ENCODE measurements at places on chromosomes 5 and 9.

DNA sequence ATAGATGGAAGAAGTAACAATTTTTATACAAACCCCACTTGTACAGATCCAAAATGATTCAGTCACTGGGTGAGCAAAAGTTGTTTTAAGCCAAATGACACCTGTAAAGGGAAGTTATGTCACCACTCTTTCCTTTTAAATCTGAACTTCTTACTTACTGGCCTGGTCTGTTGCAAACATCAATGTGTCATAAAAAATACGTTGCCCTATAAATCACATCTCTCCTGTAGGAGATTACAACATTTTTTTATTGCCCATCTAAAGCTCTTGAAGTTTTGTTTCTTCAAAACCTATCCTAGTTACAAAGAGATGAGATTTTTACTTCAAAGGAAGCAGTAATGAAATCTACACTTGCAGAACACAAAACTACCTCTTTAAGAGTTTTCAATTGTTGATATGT is 1087.8 kb upstream of the DMAC1 start:
- DNase-seq, result no peak

- DNase-seq, result no peak
These were observed 47.5 kb downstream of the ADRB2 start for GRCh38 chr5:148873690-148874485.

DNA sequence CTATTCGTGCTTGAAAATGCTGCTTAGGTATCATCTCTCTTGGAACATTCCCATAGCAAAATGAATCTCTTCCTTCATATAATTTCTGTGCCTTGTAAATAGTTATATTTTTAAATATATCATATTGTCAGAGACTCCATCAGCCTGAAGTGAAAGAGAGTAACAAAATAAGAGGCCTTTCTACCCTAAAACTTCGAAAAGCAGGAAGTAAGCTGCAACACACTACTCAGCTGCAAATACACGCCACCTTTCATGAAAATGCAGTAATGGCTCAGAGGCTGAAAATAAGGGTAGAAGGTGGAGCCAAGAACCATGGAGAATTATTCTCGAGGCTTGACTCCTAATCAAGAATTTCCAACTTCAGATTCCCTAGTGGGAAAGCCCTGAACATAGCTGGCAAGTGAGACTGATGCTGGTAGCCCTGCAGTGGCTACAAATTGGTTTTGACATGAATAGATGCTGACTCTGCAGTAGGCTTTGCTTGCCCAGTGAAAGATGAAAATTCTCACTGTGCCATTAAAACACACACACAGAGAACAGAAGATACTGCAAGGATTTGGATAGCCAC is 30.2 kb upstream of the PTGER4 start:
- DNase-seq, result no peak

DNA sequence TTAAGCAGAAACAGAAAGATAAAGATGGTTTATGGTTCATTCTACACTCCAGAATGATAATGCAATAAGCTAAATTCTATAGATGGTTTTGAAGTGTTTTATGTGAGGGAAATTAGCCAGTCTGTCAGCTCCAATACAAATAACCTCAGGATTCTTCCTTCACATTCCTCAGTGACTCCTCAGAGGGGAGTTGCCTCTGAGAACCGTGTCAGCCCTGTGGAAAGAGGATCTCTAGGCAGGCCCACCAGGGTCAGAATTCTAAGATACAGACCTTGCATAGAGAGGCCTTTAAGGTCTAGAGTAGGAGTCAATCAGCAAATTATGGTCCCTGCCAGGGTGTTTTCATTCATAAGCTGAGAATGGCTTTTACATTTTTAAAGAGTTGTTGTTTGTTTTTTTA is 26.6 kb downstream of the RUSC2 start:
- peak; percentile 73 for DNase-seq

DNA sequence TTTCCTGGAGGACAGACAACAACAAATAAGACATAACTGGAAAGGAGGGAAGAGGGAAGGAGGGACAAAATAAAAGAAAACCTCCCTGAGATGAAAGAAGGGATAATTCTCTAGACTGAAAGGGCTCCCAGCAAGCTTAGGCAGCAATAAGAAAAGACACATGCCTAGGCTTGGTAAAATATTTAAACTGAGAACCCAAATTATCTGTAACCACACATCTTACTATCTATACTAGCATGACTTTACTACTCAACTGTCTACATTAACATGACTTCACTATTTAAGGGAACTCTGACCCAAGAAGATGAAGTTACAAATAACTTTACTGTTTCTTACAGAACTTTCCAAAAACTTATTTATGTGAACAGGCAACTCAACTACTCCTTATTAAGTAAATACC is 95.9 kb downstream of the EPB41L4A start:
- DNase-seq, result no peak

GRCh38 chr5:107652839-107653607 is 17.7 kb downstream of the EFNA5 start:
- no peak for DNase-seq

DNA sequence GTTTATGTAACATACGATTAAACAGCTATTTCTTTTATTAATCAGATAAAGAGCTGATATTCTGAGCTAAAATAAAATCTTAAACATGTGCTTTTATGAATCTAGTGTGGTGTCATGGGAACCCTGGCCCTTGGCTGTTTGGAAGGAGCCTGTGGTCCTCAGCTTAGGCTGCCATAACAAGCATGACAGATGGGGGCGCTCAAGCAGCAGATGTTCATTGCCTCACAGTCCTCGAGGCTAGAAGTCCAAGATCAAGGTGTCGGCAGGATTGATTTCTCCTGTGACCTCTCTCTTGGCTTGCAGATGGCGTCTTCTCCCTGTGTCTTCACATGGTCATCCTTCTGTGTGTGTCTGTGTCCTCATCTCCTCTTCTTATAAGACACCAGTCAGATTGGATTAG is 448.2 kb downstream of the GADD45G start:
- no peak for DNase-seq

- DNase-seq, result no peak
These were observed 114.5 kb downstream of the FGF1 start for GRCh38 chr5:142571371-142571770.

DNA sequence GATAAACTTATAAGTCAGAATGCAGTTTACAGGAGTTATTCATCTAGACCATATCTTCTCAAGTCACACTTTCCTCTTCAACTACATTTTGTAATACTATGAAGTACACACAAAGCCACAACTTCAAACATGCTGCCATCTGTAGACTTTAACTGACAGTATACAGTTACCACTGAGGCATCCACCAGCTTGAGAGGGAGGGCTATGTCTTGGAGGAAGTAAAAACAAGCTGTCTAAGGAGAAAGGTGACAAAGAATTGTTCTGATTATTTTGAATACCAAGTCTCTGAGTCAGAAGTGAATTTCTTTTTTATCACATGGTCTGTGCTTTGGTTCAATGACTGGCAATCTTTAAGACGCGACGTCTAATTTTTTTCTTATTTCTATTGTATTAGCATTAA is 97.6 kb upstream of the CDH10 start:
- peak; percentile 1 for DNase-seq

GRCh38 chr9:136054146-136054545 is 40.9 kb downstream of the NACC2 start:
- no peak for DNase-seq

- DNase-seq, result peak; percentile 67
These were observed 19.3 kb downstream of the CDKN2A start for GRCh38 chr9:21974722-21975409.

GRCh38 chr5:72268753-72269410 is 51.2 kb downstream of the MRPS27 start:
- peak; percentile 64 for DNase-seq

GRCh38 chr9:16688814-16689213 is 181.7 kb downstream of the BNC2 start:
- DNase-seq, result peak; percentile 35

GRCh38 chr5:95909738-95910137 is 51.9 kb downstream of the ELL2 start:
- DNase-seq, result no peak

DNA sequence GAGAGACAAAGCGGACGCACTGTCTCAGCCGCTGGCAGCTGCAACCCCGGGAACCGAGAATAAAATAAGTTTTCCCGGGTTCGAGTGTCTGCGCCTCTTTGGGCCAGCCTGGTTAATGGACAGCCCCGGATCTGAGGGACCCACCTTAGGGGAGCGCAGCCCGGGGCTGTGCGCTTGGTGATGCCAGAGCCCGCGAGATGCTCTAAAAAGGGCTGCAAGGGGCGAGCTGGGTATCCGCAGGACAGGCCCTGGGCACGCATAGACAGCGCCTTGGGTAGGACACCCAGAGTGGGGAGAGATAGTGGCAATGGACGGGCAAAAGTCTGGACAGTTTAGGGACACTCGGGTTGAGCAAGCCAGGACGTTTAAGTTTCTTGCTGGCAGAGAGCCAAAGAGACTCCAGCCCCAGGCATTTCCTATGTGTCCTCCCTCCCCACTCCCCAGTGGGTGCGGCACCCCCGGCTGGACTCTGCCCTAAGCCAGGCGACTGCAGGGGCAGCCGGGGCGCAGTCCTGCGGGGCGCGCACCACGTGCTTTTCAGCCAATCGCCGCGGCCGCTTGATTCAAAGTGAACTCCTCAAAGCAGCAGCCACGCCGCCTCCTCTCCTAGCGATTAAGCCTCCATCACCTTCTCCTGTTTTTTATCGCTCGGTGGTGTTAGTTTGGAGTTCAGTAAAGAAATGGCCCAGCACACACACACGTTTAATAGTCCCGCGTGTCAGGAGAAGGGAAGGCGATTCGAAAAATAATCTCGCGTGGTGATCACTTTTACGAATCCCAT is 616 bp upstream of the ENC1 start:
- peak; percentile 76 for DNase-seq
